Stimulated activated CD8-positive, alpha-beta memory T cell treated with anti-CD3 and anti-CD28 coated beads, Interleukin-4, amount 100 ng/mL, for 1 hour (primary cell): ENCODE measurements at places on chromosomes 3 and 15.

DNA sequence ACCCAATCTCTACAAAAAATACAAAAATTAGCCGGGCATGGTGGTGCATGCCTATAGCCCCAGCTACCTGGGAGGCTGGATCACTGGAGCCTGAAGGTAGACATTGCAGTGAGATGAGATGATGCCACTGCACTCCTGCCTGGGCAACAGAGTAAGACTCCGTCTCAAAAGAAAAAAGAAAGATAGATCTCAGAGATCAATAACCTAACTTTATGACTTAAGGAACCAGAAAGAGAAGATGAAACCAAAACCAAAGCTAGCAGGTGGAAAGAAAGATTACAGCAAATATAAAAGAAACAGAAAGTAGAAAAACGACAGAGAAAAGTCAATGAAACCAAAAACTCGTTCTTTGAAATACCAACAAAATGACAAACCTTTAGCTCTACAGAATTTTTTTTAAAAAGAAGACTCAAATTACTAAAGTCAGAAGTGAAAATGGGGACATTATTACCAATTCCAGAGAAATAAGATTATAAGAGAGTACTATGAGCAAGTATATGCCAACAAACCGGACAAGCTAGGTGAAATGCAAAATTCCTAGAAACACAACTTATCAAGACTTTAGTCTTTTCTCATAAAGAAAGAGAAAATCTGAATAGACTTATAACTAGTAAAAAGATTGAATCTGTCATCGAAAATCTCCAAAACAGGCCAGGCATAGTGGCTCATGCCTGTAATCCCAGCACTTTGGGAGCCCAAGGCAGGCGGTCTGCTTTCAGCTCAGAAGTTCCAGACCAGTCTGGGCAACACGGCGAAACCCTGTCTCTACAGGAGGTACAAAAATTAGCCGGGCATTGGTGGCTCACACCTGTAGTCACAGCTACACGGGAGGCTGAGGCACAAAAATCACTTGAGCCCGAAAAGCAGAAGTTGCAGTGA, 35.0 kb downstream of the ACAP2 start:
- DNase-seq = no peak

DNA sequence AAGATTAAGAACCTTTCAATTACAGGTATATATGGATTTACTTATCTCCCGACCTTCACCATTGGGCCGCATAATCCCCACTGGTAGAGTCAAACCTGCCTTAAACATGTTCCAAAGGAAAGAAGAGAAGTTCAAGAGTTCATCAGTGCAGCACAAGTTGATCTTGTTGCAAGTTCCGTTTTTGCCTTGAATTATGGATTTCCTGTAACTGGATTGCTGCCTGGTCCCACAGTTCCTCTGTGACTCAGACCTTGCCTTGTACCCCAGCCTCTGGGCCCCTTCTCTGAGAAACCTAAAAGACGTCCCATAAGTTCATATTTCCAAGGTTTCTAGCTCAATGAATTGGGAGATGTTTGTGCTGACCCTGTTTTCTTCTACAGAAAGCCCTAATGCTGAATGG, 112.5 kb upstream of the THBS1 start:
- no peak for DNase-seq

DNA sequence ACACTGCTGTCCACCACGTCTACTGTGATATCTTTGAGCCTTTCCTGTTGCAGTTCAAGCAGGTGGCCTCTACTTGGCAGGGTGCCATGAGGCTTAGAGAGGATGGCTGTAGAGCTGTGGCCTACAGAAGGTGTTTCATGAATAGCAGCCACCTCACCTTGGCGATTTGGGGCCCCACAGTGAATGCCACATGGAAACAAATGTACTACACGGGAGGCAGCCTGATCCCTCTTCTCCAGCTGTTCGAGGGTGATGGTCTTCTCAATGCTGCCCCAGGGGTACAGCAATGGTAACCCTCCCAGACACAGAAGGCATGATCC, 70.7 kb downstream of the FAM43A start:
- no peak for DNase-seq

GRCh38 chr3:10263646-10264363, 15.5 kb downstream of the TATDN2 start:
- peak; percentile 46 for DNase-seq

- DNase-seq = no peak
These were observed 22.2 kb upstream of the MAGEF1 start for GRCh38 chr3:184733971-184734608.

DNA sequence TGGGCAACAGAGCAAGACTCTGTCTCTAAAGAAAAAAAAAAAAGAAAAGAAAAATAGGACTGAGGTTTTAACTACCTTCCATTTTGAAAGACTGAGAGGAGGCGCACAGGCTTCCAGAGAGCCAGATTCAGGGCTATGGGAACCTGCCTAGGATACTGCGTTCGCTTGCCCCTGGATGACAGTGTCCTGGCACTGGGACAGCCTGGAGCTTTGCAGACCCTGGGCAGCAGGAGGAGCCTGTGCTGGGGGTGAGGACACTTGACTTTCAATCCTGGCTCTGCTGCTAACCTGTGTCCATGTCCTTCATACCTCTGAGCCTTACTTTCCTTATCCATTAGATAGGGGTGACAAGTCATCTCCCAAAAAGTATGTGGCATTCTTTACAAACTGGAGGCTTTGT, 31.2 kb downstream of the CD276 start:
- no peak for DNase-seq

DNA sequence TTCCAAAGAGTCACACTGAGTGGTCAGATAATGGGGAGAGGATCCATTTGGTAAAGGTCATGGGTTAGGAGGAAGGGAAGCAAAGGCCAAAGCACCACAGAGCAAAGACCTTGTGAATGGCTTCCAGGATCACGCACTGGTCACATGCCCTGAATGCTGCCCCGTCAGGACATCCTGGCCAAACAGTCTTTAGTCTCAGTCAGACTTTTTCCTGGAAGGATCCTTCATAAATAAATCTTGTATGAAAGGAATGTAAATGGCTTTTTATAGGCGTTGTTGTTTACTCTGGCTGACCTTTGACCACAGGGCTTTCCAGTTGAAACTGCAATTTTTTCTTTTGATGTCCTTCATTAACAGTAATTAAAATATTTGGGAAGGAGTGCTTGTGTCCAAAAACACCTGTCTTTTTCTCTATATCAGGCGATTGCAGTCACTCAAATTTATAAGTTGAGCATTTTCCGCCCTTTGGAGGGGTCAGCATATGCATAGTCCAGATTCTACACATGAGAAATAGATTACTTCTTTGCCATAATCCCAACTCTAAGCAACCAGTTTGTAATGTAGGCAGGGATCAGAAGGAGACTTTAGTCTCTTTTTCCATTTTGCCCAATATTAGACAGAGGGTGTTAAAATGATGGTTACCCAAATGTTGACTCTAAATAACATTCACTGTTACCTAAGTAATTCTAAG, 48.4 kb downstream of the CHAC1 start:
- no peak for DNase-seq

GRCh38 chr15:73925848-73926218, 429 bp upstream of the LOXL1 start:
- no peak for DNase-seq

- peak; percentile 55 for DNase-seq
These were observed 76.0 kb downstream of the TAMM41 start for GRCh38 chr3:11770477-11771391.

- no peak for DNase-seq
These were observed 1.1 kb upstream of the CSK start for GRCh38 chr15:74780523-74781430.

GRCh38 chr15:47184003-47184907, 533.0 kb upstream of the SEMA6D start:
- DNase-seq = no peak

DNA sequence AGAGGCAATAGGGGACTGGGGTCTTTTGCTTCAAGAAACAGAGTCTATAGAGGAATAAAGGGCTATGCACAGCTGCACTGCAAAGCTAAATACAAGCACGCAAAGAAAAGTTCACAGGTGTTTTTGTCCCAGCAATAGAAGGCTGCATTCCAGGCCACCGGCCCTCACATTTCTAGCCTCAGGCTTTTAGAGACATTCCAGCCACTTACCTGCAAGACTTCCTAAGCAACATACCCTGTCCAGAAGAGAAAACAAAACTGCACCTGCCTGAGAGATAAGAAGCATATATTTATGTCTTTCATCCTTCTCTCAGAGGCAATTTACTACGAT, 220.5 kb downstream of the OPA1 start:
- DNase-seq = no peak

GRCh38 chr3:48516571-48516970, 12.6 kb upstream of the SHISA5 start:
- no peak for DNase-seq

- DNase-seq = no peak
These were observed 66.4 kb downstream of the OXNAD1 start for GRCh38 chr3:16331319-16331883.

- no peak for DNase-seq
These were observed 119.4 kb downstream of the SPATA16 start for GRCh38 chr3:173021547-173022185.

- no peak for DNase-seq
These were observed 195.7 kb downstream of the STT3B start for GRCh38 chr3:31728403-31728802.

DNA sequence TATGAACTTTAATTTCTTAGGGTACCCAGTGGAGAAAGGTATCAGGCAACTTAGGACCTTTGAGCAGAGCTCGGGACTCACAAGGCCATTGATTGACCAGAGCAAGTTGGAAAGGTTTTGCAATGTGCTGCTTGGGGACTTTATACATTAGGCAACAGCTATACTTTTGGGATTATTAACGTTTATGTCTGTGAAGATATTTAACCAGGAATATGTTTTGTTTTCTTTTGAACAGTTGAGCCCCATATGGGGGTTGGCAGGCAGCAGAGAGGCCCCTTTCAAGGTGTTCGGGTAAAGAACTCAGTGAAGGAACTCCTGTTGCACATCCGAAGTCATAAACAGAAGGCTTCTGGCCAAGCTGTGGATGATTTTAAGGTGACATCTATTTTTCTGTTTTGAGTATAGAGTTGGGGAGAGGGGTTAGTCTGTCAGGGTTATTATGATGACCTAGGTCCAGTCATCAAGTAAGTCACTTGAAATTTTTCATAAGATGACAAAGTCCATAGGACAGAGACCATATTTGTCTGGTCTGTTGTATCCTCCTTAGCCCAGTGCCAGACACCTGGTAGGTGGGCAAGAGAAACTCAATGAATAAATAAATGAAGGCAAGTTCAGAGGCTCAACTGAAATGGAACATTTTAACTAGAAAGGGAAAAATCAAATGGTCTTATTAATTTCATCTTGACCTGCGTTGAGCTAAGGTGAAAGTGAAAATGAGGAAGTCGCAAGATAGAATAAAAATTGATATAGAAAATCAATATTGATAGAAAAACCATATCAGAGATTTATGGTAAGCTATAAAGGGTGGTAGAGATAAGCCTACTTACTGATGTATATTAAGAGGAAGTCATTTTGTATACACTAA, 2.8 kb downstream of the NFKBIZ start:
- no peak for DNase-seq

DNA sequence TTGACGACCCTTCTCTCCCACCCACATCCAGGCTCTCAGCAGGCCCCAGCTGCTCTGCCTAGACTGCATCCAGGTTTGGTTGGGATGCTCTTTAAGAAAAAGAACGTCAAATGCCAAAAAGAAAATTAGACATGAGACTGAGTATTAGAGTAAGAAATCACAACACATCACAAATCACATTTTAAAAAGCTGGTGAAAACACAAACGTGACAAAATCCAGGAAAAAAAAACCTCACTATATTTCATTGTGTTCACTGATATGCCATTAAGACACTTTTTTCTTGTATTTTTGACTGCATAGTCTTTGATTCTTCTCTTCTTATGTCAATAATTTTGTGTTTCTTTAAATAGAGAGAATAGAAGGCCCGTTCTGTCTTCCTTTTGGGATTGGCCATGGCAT, 243.7 kb downstream of the TLE3 start:
- no peak for DNase-seq

DNA sequence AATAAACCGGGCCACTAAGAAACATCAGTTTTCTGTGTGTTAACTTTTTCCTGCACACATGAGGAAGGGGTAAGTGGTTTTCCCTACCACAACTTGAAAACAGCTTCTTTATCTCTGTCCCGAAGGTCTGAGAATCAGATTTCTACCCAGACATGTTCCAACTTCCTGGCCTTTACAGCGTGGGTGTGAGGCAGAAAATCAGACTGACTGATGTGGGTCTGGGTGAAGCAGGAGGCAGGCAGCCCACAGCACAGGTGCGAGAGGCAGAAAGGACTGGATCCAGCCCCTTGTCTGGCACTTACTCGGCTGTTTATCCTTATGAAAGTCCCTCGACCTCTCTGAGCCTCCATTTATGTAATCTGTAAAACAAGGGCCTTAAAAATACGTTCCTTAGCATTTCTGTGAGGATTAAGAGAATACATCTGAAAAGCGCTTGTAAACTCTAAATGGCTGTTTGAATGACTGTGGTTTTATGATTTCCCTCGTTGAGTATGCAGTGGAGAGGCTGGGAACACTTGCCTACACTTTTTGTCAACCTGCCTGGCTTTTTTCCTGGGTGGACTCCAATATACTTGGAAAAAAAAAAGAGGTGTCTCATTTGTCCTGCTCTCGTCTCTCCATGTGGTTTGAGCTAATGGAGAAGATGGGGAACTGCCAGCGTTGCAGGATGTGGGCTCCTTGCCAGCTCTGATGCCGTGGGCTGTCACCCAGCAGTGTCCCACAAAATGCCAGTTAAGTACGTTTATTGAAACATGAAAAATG, 3.1 kb downstream of the AGBL1 start:
- DNase-seq = no peak

DNA sequence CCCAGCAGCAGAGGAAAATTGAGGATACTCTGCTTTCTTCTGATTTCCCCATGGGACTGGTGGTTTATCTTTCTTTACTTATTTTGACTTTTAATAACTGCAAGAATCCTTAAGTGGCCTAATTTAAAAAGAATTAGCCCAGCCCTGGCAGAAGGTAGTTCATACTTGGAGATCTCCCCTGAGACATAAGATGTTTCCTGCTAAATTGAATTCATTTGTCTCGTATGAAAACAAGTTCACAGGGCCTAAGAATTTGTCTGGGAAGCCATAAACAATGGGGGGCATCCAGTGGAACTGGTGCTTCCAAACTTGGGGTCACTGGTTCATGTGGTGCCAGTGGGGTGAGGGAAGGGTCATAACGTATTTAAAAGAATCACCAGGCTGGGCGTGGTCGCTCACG, 283.1 kb upstream of the RASGRP1 start:
- no peak for DNase-seq

DNA sequence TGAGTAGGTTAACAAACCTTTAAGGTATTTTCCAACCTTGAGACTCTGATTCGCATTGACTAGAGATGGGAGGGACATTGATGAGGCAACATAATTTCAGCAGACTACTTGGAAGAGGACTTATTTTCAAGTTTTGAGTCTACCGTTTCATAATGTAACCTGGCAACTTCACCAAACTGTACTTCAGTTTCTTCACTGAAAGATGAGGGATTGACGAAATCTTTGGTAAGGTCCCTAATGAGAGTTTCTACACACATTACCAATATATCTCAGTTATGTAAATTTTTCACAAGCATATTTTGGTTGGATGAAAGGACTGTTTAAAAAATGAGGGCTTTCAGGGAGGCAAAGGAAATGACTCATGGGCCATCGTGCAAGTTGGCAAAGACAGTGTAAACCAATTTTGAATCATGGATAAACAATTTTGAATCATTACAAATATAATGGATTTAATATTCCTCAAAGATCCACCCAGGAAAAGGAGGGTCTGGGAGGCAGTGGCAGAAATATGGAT, 28.7 kb upstream of the SEMA6D start:
- no peak for DNase-seq
